SK-N-SH (cell line): ENCODE measurements at places on chromosomes 12 and 14.

DNA sequence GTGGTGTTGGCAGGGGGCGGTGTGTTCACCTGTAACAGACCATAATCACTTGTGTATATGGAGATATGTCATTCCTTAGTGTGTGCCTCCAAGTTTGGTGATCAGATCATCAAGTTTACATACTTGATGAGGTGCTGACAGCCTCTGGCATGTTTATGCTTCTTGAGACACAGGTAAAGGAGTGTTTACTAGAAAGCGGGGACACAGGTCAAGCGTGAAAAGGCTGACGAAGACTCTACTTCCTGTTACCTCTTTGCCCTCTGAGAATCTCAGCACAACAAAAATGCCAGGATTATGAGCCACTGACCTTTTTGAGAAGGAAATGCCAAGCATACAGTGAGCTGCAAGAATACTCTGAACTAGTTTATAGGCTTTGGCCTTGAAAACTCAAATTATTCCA lies 29.6 kb downstream of the PRDM4 start:
- no peak for DNase-seq

- no peak for DNase-seq
Measured at GRCh38 chr14:48735607-48736006, 850.6 kb downstream of the RPS29 start.

- no peak for DNase-seq
Measured at GRCh38 chr12:46659824-46660223, 166.0 kb downstream of the SLC38A4 start.

DNA sequence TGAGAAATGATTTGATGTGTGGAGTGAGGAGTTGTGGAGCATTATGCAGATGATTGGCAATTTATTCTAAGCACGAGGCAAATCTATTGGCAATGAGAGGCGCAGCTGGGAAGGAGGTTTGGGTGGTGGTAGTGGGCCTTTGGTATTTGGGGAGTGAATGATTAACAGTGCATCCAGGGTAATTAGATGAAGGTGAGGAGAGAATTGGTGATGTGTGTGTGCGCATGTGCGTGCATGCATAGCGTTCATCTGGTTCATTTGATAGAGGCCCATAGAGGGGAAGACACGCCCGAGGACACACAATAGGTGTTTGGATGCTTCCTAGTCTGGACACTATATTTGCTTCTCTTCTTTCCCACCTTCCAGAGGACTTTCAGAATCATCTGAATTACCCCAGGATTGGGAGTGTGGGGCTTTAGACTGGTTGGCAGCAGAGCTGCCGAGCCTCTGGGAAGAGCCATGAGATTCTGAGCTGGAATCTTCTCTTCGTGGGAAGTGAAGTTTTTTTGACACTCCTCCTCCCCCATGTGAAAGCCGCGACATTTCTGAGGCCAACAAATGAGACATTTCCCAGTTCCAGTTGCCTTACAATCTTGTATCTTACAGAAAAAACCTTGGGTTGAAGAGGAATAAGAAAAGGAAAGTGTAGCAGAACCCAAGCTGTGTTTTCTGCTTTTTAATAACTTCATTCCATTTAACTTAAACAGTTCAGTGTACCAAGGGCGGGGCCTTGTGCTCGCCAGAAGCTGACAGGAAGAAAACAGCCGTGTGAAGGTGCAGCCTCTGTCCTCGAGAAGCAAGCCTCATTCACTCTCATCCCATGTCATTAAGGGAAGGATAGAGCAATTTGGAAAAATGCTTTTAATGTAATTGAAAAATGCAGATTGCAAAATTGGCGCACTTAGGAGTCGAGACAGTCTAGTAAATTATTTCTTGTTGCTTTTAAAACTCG lies 65.2 kb downstream of the SLC25A47 start:
- DNase-seq = no peak

GRCh38 chr12:121295746-121296617 lies 527 bp downstream of the CAMKK2 start:
- peak; percentile 64 for DNase-seq

GRCh38 chr12:110015132-110015531 lies 15.9 kb downstream of the ANKRD13A start:
- DNase-seq = no peak

DNA sequence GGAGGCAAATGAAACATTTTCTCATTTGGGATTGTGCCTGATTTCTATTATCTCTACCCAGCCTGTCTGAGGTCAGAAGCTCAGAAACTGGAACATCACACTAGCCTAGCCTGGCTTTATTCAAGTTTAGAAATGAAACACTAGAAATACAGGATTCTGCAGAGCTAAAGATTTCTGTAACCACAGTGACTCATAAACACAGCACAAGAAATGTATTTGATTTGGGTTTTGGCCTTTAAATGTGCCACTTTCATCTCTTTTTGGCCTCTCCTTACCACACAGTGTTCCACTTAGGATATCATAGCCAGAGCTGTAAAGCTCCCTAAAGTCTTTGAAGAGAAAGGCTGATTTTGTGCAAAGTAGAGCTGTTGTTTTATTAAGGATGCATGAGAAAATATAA lies 307.5 kb downstream of the EMP1 start:
- no peak for DNase-seq

GRCh38 chr12:69151254-69151764 lies 88.1 kb upstream of the CPSF6 start:
- DNase-seq = no peak

- no peak for DNase-seq
Measured at GRCh38 chr14:67140556-67140955, 48.7 kb upstream of the GARIN2 start.

GRCh38 chr14:60815371-60815770 lies 80.8 kb downstream of the MNAT1 start:
- DNase-seq = no peak

- DNase-seq = no peak
Measured at GRCh38 chr14:45083617-45083975, 320 bp upstream of the PRPF39 start.

DNA sequence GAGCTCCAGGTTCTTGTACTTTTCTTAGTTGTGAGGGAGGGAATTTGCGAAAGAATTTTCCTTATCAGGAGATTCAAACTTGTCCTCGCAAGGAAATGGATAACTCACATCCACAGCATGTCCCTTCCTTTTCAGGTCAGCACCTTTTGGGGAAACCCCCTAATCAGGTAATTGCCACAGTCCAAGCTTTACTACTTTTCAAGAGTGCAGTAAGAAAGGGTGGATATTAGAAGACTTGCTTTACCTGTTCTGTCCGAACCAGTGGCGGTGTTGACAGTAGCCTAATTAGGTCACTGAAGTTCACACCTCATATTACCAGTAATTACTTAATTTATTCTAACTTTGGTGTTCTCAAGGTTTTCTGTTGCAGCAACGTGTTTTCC lies 6.7 kb upstream of the C12orf50 start:
- no peak for DNase-seq

- no peak for DNase-seq
Measured at GRCh38 chr12:64184216-64184615, 37.9 kb downstream of the KICS2 start.

DNA sequence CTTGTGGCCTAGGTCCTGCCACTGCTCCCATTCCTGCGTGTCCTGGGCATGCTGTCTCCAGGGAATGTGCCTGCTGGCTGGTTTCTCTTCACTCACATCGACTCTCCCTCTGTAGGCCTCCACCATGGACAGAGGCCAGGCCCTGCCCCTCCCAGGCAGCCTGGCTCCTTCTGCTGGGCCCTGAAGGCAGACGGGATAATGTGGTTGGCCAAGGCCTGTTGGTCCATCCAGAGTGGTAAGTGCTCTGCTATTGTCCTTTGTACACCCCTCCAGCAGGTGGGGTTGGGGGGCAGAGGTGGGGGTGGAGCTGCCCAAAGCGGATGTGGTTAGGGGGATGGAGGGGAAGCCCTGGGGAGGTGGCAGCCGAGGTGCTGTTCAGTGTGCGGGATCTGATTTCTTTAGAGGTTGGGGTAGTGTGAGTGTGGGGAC lies 9.5 kb upstream of the NR4A1 start:
- no peak for DNase-seq

DNA sequence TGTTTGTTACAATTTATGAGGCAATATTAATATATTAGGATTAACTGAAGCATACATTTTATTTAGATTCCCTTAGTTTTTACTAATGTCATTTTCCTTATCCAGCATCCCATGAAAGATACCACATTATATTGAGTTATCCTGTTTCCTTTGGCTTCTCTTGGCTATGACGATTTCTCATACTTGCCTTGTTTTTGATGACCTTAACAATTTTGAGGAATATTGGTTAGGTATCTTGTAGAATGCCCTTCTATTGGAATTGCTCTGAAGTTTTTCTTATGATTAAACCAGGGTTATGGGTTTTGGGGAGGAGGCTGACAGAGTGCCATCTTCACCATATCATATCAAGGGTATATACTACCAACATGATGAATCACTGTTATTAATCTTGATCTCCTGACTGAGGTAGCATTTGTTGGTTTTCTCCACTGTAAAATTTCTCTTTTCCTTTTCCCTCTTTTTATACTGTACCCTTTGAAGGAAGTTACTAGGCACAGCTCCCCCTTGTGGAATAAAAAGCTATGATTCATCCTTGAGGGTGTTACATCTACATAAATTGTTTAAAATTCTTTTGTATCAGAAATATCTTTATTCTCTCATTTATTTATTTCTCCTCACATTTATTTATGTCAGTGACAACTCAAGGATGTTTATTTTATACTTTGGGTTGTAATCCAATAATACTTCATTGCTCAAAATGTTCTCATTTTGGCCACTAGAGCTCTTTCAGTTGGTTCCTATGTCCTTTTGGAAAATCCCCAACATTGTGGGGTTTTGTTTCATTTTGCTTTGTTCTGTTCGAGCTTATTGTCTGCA lies 239.0 kb downstream of the SLC16A7 start:
- peak; percentile 9 for DNase-seq

DNA sequence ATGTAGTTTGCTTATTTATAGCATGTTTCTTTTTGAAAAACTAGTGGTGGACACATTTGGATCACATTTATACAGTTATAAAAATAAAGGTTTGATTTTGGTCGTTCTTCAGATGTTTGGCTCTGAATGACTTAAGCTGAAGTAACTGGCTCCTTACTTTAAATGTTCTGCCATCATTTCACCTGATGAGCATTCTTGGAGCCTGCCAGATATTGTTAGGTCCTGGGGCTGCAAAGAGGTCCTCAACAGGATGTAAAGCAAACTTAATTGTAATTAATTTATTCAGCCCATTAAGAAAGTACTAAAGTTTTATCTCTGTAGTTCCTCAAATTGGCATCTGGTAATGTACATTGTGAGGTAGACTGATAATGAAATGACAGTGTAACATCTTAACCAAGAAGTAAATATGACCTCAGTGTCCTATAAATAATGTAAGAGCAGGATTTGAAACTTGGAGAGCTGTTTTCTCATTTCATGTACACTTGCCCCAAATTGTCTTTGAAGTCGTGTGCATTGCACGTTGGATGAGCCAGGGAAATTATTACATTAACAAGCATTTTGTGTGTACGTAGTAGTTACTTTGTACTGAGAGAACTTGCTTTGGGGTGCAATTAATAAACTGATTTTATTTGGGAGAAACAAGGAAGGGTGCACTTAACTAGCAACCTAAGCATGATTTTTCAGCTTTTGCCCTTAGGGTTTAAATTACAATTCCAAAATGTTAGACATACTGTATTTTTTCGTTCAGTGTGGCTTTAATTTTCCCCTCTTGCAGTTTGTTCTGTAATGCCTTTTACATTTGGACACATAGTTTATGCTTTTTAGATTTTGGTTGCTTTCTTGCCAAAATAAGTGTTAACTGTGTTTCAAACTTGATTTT lies 7.5 kb downstream of the EIF5 start:
- no peak for DNase-seq

DNA sequence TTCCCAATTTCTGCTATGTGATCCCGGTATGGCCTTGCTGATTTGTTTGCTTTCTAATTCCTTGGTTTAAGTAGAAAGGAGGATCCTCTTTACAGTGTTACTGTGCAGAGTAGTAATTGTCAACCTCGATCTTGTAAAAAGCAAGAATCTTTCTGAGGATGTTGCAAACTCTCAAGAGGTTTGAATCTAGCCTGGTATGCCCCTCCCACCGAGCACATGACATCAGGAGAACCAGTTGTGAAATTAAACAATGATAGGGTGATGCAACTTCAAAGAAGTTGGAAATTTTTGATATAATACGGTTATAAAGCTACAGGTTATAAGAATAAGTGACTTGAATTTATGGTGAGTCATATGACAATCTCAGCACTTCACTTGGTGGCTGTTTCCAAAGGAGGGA lies 35.0 kb upstream of the FUT8 start:
- DNase-seq = no peak

DNA sequence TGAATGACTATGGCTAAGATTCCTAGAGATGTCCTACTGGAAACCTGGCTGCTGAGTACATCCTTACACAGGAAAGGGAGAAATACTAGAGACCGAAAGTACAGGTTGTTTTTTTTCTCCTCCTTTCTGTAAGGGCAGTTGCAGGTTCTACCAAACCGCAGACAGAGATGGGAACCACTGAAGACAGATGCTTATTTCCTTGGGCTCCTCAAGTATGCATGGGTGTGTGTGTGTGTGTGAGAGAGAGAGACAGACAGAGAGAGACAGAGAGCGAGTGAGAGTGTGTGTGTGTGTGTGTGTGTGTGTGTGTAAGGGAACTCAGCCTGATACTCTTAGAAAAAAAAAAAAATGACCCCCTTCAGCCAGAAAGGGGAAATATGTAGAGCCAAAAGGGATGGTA lies 42.5 kb downstream of the MAP4K5 start:
- no peak for DNase-seq

DNA sequence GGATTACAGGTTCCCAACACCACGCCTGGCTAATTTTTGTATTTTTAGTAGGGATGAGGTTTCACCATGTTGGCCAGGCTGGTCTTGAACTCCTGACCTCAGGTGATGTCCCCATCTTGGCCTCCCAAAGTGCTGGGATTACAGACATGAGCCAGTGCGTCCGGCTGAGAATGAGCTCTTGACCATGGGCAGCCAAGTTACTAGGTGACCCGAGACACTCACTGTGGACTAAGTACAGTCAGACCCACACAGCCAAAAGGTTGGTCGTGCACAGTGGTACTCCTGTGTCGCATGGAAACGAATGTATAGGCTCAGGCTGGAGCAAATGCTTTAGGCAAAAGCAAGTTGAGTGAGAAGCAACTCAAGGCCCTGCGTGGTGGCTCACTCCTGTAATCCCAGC lies 21.0 kb downstream of the DLK1 start:
- DNase-seq = no peak

DNA sequence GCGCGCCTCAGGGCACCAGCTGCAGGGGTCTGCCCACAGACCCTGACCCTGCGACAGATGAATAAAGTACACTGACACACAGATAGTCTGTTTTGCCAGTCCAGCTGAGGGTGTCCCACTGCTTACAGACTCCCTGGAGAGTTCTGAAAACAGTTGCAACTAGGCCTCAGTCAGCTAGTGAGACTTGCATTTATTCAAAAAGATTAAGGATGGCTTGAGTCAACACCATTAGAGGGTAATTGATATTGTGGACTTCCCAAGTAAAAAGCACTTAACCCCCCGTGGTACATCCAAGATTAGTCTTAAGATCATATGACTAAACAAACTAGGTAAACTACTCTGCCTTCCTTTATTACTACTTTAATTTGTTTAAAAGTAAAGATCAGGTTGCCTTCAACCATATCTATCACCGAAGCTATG lies 11.1 kb upstream of the PSEN1 start:
- no peak for DNase-seq

- peak; percentile 59 for DNase-seq
Measured at GRCh38 chr14:65019944-65020566, 33.4 kb downstream of the FNTB start.

GRCh38 chr12:90152897-90153624 lies 444.4 kb upstream of the ATP2B1 start:
- DNase-seq = no peak

- no peak for DNase-seq
Measured at GRCh38 chr12:68403296-68403695, 71.1 kb upstream of the MDM1 start.
